NCI-H1105 (cell line): ENCODE measurements at places on chromosomes 3 and 15.

DNA sequence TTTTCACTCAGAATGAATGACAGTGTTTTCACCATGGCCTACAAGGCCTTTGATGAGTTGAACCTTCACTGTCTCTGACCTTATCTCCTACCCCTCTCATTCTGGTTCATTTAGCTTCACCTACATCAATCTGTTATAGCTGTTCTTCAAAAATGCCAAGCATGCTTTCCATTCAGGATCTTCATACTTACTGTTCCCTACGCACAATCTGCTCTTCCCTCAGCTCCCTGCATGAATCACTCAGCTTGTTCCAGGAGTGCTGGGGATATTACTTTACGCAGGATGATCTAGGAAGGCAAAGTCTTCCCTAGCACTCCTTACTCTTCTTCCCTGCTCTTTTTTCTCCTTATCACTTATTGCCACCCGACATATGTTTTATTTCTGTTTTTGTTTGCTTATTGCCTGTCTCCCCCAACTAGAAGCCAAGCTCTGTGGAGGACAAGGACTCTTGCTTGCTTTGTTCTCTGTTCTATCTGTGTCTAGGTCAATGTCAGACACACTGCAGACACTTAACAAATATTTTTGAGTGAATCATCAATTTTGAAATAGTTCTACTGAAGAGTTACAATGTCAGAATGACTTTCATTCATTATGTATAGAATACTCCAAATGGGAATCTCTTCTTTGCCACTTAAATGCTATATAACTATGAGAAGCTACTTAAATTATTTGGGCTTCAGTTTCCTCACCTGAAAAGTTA, 238.3 kb upstream of the FEZF2 start:
- DNase-seq: no peak

- DNase-seq: no peak
Observed at GRCh38 chr3:178155521-178155920, 380.7 kb upstream of the KCNMB2 start.

DNA sequence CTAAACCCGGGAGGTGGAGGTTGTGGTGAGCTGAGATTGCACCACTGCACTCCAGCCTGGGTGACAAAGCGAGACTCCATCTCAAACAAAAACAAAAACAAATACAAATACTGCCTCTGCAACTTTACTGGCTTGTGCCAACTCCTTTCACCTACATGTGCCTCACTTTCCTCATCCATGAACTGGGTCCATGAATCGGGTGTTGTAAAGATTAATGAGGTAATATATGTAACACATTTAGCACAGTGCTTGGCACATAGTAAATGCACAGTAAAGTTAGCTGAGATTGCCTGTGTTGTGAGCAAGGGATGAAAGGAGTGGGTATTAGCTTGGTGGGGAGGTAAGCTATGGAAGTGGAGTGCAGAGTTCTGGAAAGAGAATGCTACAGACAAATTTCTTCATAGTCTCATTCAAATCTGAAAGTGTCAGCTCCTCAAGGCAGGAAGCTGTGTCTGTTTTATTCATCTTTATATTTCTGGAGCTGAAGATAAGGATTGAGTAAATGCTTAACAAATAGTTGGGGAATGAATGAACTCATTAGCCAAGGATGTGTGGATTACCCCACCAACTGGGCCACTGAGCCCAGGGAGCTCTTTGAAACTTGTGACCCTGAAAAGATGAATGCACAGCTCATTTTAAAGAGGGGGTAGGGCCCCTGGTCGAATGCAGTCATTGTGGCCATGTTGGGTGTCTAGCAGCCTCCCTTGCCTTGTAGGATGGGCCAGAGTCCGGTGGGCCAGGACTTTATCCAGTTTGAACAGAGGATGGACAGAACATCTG, 7.7 kb upstream of the CDCP1 start:
- DNase-seq: no peak

DNA sequence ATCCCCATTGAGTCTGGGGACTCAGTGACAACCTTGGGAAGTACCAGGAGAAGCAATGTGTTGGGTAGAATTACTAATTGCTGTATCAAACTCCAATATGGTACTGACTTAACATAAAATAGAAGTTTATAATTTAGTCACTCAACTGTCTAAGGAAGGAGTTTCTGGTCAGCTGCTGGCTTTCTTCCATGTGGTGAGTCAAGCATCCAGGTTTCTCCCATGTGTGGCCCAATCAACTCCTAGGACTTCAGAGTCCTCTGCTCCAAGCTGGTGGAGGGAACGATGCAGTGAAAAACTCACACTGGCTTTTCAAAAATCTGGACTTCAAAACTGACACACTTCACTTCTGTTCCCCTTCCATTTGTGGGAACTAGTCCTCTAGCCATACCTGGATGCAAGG, 25.2 kb downstream of the WNT5A start:
- DNase-seq: no peak

DNA sequence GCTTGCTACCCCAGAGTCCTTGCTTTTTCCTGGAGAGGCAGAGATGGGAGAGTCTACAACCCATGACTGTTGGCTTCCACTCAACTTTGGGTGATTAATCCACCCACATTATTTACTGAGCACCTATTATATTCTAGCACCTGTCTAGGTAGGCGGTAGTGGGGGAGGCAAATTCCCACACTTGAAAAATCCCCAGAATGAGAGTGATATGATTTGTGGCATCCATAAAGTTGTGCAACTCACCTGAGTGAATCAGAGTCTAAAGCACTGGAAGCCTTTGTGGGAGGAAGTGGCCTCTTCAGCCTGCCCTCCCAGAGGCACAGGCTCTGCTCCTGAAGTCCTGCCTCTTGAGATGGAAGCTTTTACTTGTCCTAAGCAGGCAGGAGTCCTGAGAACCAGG, 40.4 kb upstream of the CTNNB1 start:
- no peak for DNase-seq

DNA sequence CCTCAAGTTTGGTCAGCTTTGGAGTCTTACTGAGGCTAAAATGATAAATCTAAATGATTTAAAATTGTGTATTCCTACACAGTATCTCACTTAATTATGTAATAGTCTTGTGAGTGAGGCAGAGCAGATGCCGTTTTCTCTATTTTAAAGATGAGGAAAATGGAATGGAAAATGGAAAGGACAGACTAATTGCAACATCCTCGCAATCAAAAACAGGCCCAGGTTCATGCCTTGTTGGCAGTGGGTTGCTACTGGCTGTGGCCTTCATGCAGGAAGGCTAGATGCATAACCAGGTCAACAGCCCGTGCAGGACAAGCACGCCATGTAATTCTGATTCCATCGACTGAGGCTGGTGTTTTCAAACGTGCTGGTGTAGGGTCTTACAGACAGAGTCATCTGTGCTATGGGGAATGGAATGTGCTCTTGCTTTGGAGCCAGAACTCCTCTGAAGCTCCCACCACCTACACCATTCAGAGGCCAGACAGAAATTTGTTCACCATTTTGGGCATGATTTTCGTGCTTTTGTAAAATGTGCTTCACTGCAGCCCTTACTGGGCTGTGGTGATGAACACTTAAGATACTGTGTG, 37.9 kb downstream of the MLH1 start:
- no peak for DNase-seq

DNA sequence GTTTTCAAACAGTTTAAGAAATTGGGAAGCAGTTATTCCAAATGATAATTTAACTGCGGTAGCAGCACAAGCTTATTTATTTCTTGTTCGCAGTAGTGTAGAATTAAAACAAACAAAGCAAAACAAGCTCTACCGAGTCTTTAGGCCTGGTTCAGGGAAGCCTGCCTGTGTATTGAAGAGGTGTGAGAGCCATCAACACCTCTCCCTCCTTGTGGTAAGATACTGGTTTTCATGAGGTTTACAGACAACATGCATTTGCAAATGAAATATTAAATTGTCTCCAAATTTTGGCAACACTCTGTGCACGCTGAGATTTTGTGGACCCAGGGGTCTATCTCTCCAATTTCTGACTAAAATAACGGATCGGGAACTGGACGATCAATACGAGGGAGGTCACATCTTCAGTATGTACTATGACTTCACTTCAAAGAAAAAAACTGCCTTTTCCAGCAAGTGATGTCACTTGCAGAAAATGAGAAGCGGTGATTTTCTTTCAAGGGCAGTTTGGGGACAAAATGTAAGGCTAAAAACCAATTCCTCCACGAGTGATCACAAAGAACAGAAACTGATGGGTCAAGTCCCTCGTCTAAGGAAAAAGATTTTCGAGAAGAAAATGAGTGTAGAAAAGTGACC, 721 bp downstream of the ATR start:
- DNase-seq: no peak

DNA sequence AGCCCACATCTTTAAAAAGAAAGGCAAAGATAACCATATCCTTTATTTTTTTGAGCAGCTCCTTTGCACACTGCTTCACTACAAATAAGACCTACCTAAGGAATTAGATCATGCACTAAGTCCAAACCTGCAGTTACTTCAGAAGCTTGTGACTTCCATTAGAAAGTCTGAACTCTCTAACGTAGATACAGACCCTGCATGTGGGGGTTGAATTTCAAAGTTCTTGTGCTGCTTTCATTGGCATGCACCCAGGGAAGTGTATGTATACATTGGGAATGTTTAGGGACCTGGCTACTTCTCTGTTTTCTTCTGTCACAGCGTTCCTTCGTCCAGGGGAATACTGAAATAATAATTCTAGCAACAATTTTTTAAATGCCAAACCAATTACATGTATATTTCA, 185.2 kb upstream of the IL12A start:
- no peak for DNase-seq

GRCh38 chr3:64238971-64239667, 13.9 kb upstream of the PRICKLE2 start:
- no peak for DNase-seq

DNA sequence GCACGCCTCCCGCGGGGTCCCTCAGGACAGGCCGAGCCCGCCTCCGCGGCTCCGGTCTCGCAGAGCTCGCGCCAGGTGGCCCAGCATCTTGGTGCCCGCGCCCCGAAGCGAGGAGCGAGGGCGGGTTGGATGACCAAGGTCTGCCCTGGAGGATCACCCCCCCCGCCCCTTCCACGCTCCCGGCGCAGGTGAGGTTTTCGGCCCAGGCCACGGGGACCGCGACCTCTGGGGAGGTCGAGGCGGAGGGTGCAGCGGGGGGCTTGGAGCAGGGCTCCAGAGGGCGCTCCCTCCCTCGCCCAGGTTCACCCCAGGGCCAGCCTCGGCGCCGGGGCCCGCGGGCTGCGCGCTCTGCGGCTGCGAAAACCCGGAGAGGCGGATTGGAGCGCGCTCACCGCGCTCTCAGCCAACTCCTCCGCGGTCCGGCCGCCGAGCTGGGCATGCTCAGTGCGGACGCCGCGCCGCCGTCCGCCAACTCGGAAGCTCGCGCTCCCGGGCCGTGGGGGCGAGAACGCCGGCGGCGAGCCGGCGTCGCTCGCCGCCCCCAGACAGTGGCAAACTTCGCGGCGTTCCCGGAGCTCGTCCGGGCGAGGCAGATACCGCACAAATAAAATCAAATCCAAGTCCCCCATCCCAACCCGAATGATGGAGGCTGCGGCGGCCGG, at the start of gene MED12L:
Gene MED12L (plus strand): TSS at position 438 of the 662 bp plus-strand sequence. CDS start 1,263 bp downstream, outside the sequence.
- peak; percentile 93 for DNase-seq

DNA sequence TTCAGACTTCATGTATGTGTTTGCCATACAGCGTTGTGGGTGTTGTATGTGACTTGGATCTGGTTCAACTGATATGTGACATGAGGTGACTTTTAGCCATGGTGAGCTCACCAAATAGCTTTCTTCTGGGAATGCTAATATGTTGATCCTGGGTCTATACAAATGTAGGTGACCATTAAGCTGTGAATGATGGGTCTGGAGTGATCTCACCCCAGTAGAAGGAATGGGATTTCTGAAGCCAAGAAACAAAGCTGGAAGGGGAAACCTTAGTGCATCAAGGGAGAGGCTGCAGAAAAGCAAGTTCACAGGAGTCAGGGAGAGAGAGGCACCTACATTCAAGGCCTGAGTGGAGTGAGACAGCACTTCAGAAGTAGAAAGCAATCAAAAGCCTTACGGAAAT, 421.0 kb upstream of the THRB start:
- no peak for DNase-seq

DNA sequence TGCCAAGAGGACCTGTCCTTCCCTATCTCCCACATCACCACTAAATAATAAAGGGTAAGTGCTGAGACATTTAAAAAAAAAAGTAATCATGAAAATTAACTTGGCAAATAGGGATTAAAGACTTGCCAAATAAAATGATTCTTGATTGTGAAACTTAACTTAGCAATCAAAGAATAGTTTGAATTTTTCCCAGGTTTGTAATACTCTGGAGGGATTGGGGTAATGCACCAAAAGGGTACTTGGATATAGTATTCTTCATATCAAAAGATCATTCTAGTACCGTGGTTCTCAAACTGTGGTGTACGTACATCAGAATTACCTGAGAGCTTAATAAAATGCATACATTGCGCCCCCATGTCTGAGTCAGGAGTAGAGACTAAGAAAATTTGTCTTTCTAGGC, 28.5 kb downstream of the CALML4 start:
- DNase-seq: no peak

- no peak for DNase-seq
Observed at GRCh38 chr15:88874684-88875083, 20.7 kb downstream of the HAPLN3 start.
